ENCODE measurements at places on chromosomes 12 and 14.
A peak's percentile ranks its signal among the peaks of the same experiment; 100 is the strongest.

DNA sequence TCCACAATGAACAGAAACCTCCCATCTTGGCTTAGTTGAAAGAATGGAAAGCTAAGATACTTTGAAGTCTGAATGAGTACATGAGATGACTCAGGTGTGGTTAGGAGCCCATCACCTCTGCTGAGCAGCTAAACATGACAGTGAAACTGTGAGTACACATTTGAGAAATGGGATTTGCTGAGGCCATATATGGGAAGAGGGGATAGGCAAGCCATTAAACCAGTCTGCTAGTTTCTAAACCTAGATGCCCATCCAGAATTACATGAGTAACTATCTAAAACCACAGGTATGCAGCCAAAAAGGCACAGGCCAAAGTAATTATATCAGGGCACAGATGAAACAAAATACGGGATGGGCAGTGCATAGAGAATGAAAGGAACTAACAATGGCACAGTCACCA is 41.2 kb downstream of the NKX2-1 start:
- DNase-seq, result no peak

GRCh38 chr12:26668230-26668629 is 164.8 kb downstream of the ITPR2 start:
- DNase-seq, result no peak

- DNase-seq, result no peak
Measured at GRCh38 chr12:32201096-32201495, 94.4 kb downstream of the BICD1 start.

DNA sequence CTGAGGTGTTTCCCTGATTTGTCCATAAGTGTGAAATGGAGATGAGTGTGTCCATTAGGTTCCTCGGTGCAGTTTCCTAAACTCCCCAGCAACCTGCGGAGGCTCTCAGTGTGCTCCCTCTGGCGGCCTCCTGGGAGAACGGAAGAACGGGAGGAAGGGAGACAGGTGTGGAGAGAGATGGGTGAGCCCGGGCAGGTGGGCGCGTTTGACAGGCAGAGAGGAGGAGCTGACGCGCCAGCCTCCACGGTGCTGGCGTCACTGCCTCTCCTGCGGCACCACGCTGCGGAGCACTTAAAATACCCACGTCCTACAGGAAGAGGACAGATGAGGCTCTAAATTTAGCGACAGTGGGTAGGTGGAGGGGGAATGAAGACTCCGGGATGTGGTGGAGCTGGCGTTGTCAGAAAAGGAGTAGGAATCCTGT is 26.8 kb upstream of the PEX5 start:
- peak; percentile 92 for DNase-seq

GRCh38 chr12:50739611-50740010 is 24.3 kb upstream of the ATF1 start:
- no peak for DNase-seq

- DNase-seq, result no peak
Measured at GRCh38 chr14:99260587-99261551, 11.1 kb downstream of the BCL11B start.

- DNase-seq, result no peak
Measured at GRCh38 chr12:12818701-12819100, 5.6 kb downstream of the DDX47 start.

GRCh38 chr12:123271001-123271668 is 521 bp downstream of the CDK2AP1 start:
- peak; percentile 86 for DNase-seq

DNA sequence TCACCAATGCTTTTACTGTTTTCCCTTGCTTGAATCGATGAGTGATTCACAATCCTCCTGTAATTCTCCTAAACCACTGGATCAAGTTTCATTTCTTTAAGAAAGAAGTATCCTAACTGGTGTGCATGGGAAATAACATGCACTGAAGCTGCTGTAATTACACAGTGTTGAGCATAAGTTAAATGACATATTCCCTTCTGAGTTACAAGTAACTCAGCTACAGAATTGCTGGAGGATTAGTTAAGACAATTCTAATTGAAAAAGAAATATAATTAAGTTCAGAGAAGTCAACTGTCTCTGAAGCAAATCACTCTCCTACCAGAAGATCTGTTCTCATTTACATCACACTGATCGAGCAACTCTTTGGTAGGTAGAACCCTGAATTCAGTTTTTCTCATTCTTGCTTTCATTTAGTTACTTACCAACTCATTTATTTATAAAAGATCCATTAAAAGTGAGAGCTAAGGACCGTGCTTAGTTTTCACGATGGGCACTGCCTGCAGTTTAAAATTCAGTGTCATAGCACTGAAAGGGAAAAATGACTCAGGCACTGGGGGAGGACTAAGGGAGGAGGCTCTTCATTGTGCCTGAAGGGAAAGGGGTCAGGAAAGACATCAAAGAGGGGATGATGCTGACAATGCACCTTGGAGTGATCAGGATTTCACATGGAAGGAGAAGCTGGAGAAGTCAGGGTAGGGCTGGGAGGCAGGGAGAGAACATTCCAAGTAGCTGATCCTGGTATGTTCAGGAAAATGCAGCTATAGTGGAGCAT is 327.2 kb downstream of the EMP1 start:
- DNase-seq, result no peak

Data from GM23338 (cell line).